ENCODE measurements at places on chromosomes 1 and 21.

DNA sequence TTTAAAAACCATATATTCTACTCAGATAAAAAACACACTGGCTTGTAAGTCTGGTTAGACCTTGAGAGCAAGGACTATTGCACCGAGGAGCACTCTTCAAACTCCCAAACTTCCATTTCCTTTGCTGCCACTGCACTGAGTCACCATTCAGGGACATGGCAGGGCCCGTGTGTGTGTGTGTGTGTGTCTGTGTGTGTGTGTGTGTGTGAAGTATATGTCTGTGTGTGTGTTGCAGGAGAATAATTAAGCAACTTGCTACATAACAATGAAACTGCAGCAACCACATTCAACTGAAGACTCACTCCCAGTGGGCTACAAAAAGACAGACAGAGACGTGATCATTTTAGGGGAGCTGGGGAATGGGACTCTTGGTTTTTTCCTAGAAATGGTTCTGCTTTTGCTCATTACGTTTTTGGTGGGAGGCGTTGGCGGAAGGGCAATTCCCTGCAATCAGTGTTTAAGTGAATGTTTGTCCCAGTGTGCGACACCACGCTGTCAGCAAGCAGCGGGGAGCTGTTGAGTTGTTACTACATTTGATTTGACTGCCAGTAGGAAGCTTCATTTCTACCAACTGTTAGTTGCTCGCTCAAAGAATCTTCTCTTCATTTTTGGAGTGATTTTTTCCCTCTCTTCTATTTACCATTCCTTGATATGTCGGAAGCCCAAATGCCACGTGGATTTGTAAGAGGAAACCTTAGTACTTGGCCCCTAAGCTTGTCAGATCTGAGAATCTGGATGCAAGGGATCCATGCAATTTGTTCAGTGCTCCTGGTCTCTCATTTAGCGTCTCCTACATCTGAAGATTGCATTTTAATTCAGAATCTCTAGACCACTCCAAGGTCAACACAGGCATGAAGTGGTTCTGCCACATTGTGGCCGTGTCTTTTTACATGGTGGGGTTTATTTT is 36.1 kb downstream of the ESRRG start:
- DNase-seq, result no peak

DNA sequence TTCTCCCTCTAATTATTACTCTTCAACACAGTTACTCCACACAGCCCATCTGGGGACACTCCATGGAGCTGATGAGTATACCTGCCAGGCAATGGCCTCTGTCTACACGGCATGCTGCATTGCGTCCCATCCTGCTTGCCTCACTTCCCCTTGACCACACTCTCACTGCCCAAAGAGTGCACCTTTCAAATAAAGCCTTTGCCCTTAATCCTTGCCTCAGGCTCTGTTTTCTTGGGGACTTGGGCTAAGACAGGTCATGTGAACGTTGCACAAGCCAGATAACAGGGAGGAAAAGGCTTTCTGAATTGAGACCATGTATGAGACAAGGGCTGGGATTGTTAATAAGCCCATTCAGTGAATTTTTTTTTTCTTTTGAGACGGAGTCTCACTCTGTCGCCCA is 40.0 kb upstream of the SIM2 start:
- no peak for DNase-seq

DNA sequence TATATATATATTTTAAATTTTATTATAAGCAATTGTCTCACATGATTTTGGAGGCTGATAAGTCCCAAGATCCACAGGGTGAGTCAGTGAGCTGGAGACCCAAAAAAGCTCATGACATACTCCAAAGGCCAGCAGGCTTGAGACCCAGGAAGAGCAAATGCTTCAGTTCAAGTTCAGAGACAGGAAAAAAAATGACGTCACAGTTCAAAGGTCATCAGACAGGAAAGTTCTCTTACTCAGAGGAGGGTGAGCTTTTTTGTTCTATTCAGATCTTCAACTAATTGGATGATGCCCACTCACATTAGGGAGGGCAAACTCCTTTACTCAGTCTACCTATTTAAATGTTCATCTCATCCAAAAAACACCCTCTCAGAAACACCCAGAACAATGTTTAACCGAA is 18.2 kb downstream of the RXRG start:
- no peak for DNase-seq

- no peak for DNase-seq
Measured at GRCh38 chr1:111696330-111696729, 42.9 kb downstream of the INKA2 start.

DNA sequence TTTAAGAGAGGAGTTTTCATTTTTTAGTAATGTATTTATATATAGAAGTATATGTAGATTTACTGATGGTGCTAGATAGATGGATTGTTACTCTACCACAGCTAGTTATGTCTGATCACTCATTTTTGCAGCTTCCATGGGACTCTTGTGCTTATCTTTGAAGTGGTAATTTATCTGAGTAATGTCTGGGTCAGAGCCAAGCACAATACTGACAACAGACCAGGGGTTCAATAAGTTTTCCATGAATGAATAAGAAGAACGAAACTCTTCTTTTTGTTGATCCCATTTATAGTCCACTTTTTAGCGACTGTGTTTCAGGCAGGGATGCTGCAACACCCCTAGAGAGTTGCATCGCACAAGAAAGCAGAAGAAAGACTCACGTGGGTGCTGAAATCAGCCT is 935.2 kb downstream of the PLA2G4A start:
- no peak for DNase-seq

- no peak for DNase-seq
Measured at GRCh38 chr21:42523211-42523610, 9.6 kb downstream of the SLC37A1 start.

- no peak for DNase-seq
Measured at GRCh38 chr1:201749059-201749690, 79.8 kb upstream of the IPO9 start.

DNA sequence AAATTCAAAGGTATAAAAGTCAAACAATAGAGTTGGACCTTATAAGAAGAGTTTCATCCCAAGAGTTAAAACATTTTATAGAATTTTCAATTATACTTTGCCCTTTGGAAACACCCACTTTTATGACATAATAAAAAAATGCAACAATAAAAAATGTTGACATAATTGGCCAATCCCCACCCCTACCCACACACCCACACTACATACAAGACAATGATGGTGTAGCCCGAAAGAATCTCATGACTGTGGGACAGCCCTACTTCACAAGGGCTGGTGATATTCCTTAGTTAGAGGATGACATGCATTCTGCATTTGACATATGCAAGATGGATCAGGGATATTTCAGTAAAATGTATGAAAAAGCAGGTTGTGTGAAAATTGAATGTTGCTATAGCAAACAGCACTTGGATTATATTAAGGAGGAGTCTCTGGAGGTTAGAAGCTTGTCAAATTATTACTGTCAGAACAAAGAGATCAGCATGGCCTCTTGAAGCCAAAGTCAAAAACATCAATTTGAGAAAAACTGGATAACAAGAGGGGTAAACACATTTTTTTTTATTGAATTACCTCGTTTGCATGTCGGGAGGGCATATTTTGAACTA is 133.0 kb upstream of the SAMSN1 start:
- DNase-seq, result no peak

DNA sequence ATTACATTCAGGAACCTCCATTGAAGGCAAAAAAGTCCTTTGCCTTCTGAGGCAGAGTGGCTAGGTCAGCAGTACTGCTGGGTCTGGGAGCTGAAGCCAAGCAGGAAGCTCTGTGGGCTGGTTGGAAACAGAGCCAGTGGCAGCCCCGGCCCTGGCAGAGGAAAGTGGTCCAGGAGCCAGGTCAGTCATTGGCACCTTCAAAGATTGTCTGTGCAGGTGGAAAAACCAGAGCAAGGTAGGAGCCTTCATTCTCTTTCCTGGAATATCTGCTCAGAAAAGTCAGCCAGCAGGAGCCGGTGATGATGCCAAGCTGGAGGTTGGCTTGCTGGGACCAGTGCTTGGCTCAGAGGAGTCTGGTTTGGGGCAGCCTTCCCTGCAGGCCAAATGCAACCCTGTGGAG is 12.5 kb upstream of the DISP3 start:
- DNase-seq, result no peak
